Activated CD4-positive, alpha-beta T cell treated with anti-CD3 and anti-CD28 coated beads, Interleukin-2, amount 50 U/mL, for 4 hours (primary cell): ENCODE measurements at places on chromosomes 7 and 10.

GRCh38 chr7:30112103-30112713 is 22.6 kb upstream of the MTURN start:
- DNase-seq = no peak

DNA sequence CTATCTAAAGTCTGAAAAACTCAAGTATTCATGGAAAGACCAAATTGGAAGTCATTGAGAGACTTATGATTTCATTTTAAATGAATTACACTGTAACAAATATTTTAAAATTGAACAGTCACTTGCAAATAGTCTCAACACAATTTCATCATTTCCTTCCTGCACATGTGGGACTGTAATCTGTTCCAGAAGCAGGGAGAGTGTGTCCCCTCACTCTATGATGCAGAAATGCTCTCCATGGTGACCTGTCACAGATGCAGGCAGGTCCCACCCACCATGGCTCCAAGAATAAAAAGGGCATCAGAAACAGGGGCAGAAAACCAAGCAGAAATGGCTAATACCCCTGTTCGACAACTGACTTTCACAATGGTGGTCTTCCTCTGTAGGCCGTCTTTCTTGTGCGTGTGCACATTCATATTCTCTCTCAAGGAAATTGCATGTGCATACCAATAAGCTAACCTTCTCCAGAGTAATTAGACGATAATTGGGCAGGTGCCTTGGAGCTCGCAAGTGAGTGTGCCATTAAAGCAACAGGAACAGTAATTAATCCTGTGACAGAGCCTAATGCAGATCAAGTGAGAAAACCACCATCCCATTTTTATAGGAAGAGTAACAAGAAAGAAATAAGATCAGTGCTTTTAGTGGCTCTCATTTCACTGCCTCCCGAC is 170.9 kb downstream of the ZMYND11 start:
- DNase-seq = no peak

- no peak for DNase-seq
Observed at GRCh38 chr10:49270565-49270964, 28.4 kb upstream of the C10orf71 start.

GRCh38 chr10:59550061-59550460 is 159.6 kb downstream of the SLC16A9 start:
- DNase-seq = no peak

GRCh38 chr7:116776610-116777289 is 85.6 kb upstream of the CAPZA2 start:
- DNase-seq = no peak

DNA sequence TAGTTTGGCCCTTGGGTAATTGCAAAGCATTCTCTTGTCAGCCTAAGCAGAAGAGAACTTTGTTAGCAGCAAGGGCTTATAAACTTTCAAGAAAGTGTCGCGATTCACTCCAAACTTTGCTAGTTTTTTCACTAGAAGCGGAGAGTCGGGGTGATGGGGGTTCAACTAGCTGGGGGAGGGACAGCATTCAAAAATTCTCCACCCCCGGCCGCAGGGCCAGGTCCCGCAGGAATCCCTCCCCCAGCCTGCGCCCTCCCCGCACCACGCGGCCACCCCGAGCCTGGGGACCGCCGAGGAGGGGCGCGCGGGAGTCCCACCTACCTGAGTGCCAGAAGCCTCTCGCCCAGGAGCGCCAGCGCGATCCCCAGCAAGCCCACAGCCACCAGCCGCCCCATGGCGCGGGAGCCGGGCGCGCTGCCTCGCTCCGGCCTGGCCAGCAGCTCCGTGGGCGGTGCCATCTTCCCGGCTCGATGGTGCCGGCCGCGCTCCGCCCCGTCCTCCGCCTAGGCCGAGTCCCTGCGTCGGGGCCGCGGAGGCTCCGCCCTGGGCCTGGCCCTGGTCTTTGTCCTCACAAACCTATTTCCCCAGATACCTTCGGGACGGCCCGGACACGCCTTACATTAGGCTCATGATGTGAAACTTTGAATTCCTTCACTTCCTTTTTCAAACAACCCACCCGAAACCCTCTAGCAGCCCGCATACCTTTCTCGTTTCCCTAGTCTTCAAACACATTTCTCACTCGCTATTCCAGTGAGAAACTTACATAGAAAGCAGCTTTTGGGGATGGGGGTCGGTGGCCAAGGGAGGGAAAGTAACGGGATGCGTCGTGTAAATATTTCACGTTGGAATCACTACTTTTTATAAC is at the start of gene PON2:
Gene PON2 (minus strand): TSS at position 472 of the 865 bp plus-strand sequence. CDS start 77 bp downstream, at position 395.
- DNase-seq = peak; percentile 3

GRCh38 chr10:93245779-93246178 is 172.1 kb downstream of the CYP26A1 start:
- no peak for DNase-seq
